ENCODE measurements at places on chromosomes 12 and 14. TPM values are rescaled to one million over a fixed set of nuclear protein-coding genes. Genes with fewer than 3 reads are reported as not detected.

Gene KLRC2
- not detected for total RNA-seq

Gene CCDC38
- 0.12 TPM for total RNA-seq

Gene ETFRF1
- 10.2 TPM for total RNA-seq

Gene CPNE6
- total RNA-seq = not detected

Gene OASL
- 21.2 TPM for total RNA-seq

Gene ZNF891
- 2.1 TPM for total RNA-seq

Data from T-helper 1 cell treated with Interleukin-12 subunit alpha and Interleukin-12 subunit beta and Interleukin-4 antibody, amounts not matched to agents 30 ng/mL and 1 ng/mL, for 36 hours (primary cell).